H54 (cell line): ENCODE measurements at places on chromosomes 12 and 14.
A peak's percentile ranks its signal among the peaks of the same experiment; 100 is the strongest.

- peak; percentile 94 for DNase-seq
Measured at GRCh38 chr14:90795744-90796143, 20.5 kb downstream of the TTC7B start.

GRCh38 chr12:26828280-26829073 is 4.5 kb downstream of the ITPR2 start:
- DNase-seq: no peak

DNA sequence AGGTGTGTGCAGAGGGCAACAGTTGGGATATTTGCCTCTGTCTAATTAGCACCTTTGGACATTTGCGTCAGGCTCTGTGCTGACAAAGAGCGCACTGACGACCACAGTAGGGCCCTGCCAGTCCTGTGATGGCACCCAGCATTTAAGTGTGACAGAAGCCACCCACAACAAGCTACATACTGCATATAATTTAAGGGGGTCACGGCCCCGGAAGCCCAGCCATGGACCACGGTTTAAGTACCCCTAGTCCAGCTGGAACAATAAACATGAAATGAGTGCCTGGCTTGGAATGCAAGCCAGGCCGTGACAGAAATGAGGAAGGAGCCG is 16.8 kb upstream of the DYNC1H1 start:
- DNase-seq: no peak

GRCh38 chr12:46524778-46525177 is 152.2 kb upstream of the SLC38A2 start:
- no peak for DNase-seq

GRCh38 chr12:5043589-5044419 is at the start of gene KCNA5:
TSS of gene KCNA5 (plus strand) at chr12:5043879. CDS start at chr12:5044148, 269 bp downstream.
- DNase-seq: no peak

DNA sequence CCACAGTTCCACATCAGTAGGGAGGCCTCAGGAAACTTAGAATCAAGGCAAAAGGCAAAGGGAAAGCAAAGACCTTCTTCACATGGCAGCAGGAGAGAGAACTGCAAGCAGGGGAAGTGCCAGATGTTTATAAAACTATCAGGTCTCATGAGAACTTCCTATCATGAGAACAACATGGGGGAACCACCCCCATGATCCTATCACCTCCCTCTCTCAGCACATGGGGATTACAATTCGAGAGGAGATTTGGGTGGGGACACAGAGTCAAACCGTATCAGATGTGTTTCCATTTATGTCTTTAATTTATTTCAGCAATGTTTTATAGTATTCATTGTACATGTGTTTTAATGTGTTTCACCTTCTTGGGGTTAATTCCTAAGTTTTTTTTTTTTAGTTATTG is 25.8 kb downstream of the METAP2 start:
- DNase-seq: no peak

GRCh38 chr12:28083840-28084678 is 106.2 kb upstream of the CCDC91 start:
- no peak for DNase-seq

GRCh38 chr14:60211153-60211552 is 37.9 kb upstream of the PPM1A start:
- DNase-seq: no peak

DNA sequence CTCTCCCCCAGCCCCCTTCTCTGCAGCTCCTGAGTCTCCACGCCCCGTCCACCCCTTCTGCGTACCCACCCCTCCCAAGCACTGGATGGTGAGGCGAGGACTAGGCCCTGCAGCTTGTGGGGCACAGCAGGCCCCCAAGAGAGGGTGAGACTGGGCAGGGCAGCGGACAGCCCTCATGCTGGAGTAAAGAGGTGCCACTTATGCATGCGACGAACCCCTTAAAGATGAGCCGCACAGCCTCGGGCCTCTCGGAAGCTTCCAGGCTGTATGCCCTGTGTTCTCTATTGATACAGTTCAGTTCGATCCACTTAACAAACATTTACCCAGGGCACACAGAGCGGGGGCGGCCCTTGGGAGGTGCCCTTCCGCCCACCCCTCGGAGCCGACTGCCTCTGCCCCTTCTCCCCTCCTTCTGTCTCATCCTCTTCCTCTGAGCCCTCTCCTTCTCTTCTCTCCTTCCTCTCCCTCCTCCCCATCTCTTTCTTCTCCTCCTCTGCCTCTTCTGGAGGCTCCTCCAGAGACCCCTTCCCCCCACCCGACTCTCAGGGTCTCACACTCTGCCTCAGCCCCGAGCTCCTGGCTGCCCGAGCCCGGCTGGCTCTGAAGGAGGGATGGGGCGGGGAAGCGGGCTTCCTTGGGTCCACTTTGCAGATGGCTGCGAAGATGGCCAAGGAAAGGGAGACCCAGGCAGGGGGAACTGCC is 32.7 kb upstream of the DLK1 start:
- no peak for DNase-seq

DNA sequence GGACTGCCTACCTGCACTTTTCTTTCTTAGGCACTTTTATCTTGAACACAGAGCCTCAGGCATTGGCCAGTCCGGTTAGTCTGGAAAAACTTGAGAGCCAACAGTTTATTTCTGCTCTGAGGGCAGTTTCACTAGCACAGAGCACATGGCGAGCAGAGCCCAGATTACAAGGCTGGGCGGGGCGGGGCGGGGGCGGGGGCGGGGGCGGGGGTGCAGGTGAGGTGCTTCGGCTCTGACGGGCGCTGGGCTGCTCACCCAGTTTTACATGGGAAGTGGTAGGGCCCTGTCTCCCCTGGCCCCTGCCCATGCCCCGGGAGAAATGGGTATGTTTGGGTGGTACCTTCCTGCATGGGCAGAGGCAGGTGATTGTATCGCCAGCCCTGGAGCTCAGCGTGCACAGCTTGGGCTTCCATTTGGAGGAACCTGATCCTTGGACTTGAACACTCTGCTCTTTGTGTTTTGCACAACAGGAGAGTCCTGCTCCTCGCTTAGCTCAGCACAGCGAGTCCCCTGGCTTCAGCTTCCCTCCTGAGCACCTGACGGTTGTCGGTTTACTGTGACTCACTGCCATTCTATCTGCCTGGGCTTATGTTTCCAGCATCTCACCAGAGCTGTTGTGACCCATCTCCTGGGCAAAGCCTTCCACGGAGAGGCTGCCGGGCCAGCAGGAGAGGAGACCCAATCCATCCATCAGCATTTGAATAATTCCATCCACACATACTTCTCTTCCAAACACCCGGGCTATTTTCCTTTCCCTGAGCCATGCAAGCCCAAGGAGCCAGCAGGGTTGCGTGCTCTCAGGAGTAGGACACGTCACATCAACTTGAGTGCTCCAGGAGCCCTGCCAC is 108.5 kb downstream of the ARF6 start:
- DNase-seq: peak; percentile 36

DNA sequence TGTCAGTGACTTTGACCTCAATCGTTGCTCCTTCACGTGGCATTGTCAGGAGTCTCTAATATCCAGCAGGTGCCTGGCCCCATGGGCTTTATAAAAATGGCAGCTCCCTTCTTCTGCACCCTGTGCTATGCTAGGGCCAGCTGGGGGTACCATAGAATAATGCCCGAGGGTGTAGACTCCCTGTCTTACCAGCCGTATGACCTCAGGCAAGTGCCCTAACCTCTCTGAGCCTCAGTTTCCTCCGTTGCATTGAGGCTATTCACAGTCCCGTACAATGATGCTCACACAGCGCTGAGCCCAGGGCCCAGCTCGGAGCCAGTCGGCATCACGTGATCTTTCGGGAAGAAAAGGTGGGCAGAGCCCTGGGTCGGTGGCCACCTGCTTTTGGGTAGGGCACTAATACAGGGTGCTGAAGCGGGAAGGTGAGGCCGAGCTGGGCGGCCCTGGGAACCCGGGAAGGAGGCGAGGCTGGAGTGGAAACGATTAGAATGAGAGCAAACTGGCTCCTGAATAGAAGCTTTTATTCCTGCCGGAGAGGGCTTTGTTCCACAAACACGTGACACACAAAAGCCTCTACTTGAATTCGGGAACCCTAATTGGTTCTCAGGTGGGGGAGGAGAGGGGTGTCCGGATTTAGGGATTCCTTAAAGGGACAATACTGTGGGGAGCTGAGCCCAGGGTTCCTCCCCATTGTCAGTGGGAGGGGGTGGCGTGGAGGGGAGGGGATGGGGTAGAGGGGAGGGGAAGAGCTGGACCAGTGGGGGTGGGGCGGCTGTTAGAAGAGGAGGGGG is 19.9 kb upstream of the MSI1 start:
- no peak for DNase-seq

- no peak for DNase-seq
Measured at GRCh38 chr14:102593061-102593824, 794 bp downstream of the RCOR1 start.

DNA sequence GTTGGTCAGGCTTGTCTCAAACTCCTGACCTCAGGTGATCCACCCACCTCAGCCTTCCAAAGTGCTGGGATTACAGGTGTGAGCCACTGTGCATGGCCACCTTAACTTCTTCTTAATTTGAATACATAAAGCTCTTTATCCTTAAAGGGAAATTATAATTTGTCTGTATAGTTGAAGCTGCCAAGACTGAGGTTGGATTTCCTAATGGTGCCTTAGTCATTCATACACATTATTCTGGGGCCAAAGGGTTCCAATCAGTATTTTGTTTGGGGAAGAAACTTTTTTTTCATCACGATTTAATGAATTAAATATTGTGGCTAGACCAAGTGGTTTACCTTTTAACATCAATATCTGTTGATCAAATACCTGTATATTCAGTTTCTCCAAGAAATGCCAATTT is 135.9 kb downstream of the SYT1 start:
- DNase-seq: no peak

- DNase-seq: no peak
Measured at GRCh38 chr14:56490379-56490778, 89.2 kb upstream of the TMEM260 start.

- DNase-seq: no peak
Measured at GRCh38 chr12:68441167-68441566, 109.0 kb upstream of the MDM1 start.

- no peak for DNase-seq
Measured at GRCh38 chr14:96929950-96930349, 132.8 kb downstream of the VRK1 start.

DNA sequence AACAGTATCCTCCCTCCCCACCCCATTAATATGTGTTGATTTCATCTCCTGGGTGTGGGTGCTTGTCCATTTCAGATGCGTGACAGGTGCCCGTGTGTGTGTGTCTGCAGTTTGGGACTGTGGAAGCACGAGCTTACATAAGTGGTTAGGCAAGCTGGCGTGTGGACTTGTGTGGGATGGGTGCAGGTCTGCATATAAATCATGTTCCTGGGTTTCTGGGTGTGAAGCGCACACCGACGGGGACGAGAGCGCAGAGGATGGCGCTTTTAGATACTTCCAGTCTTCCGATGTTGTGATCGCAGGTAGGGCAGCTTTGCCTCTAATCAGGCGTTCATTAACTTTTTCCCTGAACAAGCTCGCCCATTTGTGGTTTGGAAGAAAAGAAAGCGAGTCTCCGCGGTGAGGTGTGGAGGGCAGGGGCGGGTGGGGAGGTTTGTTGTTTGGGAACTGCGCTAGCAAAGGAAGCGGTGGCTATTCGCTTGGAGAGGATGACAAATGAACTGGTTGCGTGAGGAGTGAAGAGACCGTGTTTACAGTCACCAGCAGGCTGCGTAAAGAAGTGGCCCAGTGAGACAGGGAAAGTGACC is 865 bp downstream of the RGS6 start:
- no peak for DNase-seq

- DNase-seq: no peak
Measured at GRCh38 chr12:101745481-101745880, 6.2 kb upstream of the SYCP3 start.

- no peak for DNase-seq
Measured at GRCh38 chr14:67919259-67920032, 99.9 kb downstream of the RAD51B start.

DNA sequence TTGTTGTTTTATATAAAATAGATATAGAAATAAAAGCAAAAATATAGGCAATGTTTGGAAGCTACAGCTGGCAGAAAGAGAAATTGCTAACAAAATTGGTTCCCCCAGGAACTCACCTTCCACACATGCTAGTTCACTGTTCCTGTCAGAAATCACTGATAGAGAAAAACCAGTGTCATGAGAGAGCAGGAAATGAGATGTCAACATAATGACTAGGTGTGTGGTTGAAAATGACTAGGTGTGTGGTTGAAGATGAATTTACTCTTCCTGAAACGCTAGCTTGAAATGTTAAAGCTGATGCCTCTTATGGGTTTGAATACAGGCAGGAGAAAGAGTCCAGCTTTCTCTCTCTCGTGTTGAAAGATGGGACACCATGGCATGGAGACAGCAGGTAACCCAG is 216.3 kb downstream of the C12orf42 start:
- no peak for DNase-seq
